ENCODE measurements at places on chromosomes 6 and 20.

- DNase-seq: no peak
These were observed 1955.7 kb upstream of the DEFB115 start for GRCh38 chr20:29301624-29302259.

GRCh38 chr20:20138301-20139064 is 86.2 kb downstream of the CFAP61 start:
- no peak for DNase-seq

DNA sequence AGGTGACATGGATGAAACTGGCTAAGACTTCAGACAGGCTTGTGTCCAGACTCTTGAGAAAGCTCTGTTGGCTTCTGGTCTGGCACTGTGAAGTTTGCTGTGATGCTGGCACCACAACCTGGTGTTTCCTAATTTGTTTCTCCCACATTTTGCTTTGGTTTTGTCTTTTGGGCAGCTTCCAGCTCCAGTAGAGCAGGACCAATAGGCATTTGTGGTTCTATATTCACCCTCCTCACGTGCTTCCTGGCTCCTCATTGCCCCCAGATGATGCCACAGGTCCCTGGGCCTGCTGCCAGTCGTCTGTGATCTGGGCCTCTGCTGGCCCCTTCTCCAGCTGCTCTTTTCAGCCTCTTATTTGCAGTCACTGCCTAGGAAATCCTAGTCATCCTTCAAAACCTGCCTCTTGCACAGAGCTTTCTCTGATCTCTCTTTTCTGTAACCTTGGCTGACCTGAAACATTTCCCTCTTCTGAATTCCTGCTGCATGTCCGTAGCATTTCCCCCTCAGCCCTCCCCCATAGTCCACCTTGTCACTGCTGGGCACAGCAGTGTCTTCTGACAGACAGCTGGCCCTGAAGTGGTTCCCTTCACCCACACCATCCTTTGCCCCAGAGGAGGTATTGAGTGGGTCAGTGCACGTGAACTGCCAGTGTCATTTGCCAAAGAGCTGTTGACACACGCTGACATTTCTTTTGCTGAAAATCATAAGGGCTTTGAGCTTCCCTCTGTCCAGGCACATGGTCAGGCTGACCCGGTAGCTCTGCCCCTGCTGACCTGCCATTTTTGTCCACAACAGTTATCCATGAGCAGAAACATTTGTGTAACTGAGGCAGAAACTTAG is 63.0 kb downstream of the PTPN1 start:
- no peak for DNase-seq

GRCh38 chr20:47508278-47508677 is 6.6 kb downstream of the NCOA3 start:
- no peak for DNase-seq

DNA sequence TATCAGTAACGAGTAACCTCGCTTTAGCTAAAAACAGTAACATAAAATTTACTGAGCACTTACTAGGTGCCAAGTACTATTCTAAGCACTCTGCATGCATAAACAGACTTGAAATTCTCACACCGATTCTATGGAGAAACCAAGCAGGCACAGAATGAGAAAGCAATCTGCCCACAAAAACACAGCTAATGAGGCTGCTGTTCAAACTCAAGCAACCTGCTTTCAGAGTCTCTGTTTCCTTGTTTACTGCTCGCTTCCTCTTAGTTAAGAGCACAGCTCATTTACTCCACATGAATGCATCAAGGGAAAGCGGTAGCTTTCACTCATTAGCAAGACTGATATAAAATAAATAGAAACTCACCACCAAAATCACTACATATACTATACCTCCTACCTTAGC is 37.4 kb downstream of the PRKN start:
- DNase-seq: no peak

DNA sequence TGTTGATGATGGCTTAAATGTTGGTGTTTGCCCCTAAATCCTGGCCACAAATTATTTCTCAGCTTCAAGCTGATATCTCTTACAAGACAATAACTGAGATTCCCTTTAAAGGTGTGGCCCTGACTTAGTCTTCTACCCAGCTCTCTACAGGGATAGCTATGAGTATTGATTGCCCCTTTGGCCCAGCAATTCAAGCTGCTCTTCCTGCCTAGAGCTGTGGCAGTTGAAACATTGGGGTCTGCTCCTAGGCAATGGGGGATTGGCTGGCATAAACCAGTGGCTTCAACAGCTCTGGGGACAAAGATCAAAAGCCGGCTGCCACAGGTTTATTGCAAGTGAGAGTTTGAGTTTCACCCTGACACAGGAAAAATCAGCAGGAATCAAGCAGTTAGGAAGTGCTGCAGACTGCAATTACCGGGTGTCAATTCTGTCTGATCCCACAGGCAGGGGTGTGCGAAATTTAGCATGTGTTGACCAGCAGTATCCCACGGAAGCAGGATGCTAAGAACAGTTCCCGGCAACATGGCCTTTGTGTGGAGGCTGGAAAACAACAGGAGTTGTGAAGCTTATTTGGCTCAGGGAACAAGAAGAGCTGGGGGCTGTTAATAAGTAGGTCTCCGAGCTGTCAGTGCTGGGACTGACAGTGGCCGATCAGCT is 66.2 kb upstream of the IYD start:
- DNase-seq: no peak

DNA sequence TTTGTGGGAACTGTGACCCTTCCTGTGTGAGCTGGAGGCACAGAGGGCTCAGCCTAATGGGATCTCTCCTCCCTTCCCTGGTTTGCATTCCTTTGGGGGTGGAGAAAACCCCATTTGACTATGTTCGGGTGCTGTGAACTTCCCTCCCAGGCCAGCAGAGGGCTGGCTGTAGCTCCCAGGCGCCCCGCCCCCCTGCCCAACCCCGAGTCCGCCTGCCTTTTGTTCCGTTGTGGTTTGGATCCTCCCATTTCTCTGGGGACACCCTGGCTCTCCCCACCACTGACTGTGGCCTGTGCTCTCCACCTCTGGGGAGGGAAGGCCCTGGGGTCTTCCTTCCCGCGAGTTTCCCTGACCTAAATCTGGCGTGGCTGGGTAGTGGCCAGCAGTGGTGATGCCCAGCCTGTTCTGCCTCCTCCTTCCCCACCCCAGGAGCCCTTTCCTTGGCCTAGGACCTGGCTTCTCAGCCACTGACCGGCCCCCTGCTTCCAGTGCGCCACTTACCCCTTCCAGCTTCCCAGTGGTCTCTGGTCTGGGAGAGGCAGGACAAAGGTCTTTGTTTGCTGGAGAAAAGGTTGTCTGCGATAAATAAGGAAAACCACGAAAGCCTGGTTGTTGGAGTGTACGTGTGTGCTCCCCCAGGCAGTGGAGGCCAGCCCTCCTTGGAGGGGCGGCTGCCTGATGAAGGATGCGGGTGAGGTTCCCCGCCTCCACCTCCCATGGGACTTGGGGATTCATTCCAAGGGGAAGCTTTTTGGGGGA is 4.9 kb downstream of the VEGFA start:
- peak; percentile 57 for DNase-seq

- no peak for DNase-seq
These were observed 114.9 kb upstream of the DST start for GRCh38 chr6:56757588-56757984.

DNA sequence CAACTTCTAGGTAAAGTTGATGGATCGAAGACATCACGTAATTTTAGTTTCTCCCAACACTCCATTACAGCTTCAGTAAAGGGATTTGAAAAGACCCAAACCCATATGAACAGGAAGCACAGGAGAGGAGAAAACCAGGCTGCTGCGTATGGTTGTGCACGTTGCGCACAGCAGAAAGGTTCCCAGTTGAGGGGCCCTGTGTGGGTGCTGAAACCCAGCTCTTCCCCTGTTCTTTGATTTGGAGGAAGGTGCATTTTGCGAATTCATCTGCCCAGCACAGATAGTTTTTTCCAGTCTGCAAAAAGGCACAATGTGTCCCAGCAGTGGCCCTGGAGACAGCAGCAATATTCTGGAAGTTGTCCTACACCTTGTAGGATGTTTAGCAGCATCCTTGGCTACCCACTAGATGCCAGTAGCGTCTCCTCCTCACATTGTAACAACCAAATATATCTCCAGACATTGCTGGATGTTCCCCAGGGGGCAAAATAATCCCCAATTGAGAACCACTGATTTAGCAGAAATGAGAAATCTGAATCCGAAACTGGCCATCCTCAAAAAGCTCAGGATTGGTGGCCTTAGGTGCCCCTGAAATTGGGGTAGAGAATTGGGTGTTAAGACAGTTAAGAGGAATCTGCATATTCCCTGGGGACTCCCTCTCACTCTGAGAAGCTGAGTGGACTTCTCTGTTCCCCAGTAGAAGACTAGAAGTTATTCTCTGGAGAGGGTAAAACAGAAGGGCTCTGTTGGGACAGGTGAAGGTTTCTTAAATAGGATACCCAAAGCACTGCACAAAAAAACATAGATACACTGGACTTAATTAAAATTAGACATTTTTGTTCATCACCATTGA is 12.2 kb downstream of the SUN5 start:
- DNase-seq: no peak

DNA sequence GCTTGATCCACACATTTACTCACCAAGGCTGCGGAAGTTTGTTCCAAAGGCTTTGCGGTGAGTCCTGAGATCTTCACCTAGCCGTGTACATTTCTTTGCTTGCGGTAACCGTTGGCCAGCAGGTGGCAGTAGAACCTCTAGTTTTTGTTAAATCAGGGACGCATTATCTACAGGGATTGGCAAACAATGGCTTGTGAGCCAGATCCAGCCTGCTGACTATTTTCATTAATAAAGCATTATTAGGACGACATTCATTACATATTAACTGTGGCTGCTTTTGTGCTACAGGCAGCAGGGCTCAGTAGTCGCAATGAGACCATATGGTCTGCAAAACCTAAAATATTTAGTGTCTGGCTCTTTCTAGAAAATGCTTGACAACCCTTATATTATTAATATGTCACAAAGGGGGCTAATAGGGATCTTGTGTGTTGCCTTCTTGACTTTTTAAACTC is 174.1 kb downstream of the DOK5 start:
- DNase-seq: peak; percentile 27

- DNase-seq: no peak
These were observed 15.1 kb downstream of the RALGAPA2 start for GRCh38 chr20:20697325-20697845.

DNA sequence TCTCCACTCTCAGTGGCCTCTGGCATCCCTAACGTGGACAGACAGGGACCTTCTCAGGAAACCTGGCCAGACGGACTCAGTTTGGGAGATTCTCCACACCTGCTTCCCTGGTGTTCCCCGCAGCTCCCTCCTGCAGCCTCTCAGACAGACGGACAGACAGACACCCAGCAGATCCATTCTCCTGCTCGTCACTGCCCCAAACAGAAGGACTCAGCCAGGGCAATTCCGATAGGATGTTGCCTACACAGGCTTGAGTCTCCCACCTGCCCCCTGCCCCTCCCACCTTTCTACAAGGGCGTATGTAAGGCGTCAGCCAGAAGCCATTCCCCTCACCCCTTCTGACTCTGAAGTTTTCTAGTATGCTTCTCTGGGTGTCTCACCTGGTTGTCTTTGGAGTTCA is 428 bp downstream of the CCM2L start:
- DNase-seq: no peak

GRCh38 chr20:7399114-7399513 is 541.1 kb downstream of the HAO1 start:
- no peak for DNase-seq

DNA sequence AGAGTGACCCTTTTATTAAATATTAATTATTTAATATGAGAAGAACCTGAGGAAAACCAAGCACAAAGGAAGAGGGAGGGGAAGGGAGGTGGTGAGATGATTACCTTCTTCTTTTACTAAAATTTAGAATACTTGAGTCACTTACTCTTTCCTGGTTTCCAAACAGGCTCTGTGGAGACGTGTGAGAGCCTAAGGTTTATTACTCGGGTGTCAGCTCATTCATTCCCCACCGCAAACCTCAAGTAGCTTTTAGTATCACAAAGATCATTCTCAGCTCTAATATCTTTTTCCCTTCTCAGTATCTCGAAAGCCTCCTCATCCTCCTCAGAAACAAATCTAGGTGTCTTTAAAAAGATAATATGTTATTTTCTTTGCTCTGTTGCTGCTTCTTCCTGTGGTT is 497.2 kb upstream of the JARID2 start:
- no peak for DNase-seq

- DNase-seq: no peak
These were observed 40.2 kb downstream of the INSM1 start for GRCh38 chr20:20407891-20408805.

GRCh38 chr6:99241905-99242534 is 107.5 kb downstream of the FAXC start:
- DNase-seq: no peak

- no peak for DNase-seq
These were observed 41.5 kb downstream of the BEND6 start for GRCh38 chr6:56996401-56996800.

- DNase-seq: no peak
These were observed 64.4 kb upstream of the FUCA2 start for GRCh38 chr6:143575901-143576426.

DNA sequence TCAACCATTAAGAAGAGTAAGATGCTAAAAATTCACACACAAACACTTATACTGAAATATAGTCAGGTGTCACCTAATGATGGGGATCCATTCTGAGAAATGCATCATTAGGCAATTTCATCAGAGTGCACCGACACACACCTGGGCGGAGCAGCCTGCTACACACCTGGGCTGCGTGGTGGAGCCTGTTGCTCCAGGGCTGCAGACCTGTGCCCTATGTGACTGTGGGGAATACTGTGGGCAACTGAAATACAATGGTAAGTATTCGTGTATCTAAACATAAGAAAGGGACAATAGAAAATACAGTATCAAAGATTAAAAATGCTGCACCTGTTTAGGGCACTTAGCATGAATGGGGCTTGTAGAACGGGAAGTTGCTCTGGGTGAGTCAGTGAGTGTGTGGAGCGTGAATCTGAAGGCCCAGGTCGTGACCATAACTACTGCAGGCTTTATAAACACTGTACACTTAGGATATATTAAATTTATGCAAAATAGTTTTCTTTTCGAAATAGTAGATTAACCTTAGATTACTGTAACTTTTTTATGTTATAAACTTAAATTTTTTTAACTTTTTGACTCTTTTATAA is 124.4 kb upstream of the AFDN start:
- DNase-seq: peak; percentile 15

DNA sequence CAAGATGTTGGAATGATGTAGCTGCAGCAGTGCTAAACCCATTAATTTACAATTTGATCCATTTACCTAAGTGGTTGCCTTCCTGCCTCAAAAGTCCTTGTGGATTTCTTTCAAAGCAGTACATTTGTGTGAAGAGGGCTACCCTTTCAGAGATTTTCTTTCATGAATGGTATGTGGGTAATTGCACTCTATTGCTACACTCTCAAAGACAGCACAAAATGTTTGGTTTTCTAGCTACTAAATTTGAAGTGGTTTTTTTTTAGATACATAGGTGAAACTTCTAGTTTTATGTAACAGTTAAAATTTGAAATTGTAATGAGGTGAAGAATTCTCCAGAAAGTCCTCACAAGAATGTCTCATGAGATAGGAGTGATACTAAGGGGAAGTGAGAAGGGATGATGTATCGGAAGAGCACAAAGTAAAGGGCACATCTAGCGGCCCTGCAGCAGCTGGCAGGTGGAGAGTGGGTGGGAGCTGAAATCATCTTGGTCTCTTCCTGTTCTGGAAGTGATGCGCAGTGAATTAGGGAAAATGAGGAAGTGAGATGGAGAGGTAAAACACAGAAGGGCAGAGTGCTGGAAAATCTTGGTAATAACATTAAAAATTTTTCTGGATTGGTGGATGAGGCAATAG is 236.8 kb upstream of the MAN1A1 start:
- no peak for DNase-seq
